MV-4-11 (cell line): ENCODE measurements at places on chromosomes 7 and 10.
A peak's percentile ranks its signal among the peaks of the same experiment; 100 is the strongest.

DNA sequence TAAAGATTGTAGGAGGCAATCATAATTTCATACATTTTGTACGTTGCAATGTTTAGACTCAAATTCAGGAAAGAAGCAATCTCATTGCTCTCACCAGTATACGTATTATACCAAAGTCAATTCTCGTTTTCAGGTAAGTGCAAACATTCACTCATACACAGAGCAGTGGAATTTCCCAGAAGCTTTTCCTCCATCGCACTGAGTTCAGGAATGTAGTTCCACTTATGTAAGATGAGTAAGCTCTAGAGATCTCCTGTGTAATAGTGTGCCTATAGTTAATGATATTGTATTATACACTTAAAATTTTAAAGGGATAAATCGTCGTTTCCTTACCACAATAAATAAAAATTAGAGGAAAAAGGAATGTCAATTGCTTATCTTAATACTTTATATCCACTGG is 470.8 kb upstream of the KCND2 start:
- DNase-seq = no peak

DNA sequence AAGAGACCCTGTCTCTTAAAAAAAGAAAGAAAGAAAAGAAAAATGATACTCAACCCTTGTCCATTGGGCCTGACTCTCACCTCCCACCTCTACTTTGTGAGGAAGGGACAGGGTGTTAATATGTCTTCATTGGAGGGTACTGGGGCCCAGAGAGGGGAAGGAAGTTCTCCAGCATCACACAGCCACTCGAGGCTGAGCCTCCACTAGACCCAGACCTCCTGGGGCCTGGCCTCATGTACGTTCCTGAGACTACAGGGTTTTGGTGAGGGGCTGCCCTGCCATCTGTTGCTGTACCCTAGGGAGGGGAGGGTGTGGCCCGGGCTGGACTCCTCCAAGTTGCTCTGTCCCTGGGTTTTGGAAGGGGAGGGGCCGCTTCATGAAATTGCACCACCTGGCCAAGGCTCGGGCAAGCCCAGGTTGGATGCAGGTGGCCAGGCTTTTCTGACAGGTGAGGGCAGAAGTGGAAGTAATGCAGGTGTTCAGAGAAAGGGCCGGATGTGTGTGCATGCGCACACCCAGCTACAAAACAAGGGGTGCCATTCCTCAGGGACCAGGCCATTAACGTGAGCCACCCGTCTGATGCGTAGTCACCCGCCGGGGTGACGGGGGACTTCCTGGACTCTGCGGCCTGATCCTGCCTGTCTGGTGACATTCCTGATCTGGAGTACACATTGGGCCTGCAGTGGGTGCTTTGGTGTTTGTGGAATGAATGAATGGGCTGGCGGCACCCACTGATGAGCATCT is 21.7 kb downstream of the GTF2IRD1 start:
- no peak for DNase-seq

GRCh38 chr7:18708204-18708603 is 212.7 kb downstream of the HDAC9 start:
- no peak for DNase-seq

- no peak for DNase-seq
These were observed 19.8 kb upstream of the DNAAF5 start for GRCh38 chr7:706721-707120.

DNA sequence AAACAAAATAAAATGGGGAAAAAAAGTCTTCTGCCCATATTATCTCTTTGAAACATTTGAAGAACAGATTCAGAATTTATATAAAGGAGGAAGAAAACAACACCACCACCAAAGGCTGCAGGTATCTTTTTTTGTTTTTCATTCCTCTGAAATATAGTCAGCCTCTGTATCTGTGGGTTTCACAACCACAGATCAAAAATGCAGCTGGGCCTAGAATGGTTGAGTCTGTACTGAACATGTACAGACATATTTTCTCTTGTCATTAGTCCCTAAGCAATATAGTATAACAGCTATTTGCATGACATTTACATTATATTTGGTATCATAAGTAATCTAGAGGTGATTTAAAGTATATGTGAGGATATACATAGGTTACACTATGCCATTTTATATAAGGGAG is 559.7 kb upstream of the LRRN3 start:
- DNase-seq = no peak

- no peak for DNase-seq
These were observed 27.0 kb downstream of the KCNH2 start for GRCh38 chr7:150951181-150951520.

DNA sequence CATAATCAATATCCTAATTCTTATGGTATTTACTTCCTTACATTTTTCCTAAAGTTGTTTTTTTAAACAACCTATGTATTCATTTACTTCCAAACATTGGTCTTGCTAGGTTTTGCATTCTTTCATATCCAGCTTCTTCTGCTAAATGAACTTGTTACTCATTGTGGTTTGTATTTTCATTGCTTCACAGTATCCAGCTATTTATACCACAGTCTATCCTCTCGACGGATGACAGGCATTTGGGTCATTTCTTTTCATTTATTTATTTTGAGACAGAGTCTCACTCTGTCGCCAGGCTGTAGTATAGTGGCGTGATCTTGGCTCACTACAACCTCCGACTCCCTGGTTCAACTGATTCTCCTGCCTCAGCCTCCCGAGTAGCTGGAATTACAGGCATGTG is 66.8 kb downstream of the CCDC6 start:
- DNase-seq = peak; percentile 72
